ENCODE measurements at places on chromosomes 2 and 18.

DNA sequence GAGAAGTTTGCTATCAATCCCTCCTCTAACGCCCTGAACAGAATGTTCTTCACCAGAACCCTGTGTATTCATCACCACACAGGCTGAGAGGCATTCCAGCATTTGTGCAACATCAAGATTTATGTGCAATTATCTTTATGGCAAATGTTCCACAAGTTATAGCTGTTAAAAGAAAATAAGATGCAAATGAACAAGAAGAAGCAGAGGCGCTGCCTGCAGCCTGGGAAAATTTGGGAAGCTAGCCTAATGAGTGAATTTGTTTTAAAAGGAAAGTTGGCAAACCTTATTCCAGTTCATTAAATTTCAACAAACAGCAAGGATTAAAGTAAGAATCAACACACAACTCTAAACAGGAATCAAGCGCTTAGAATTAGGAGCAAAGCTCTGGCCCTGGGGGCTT is 5.3 kb downstream of the TPO start:
- DNase-seq: no peak

- no peak for DNase-seq
Measured at GRCh38 chr18:55300936-55301531, 287.0 kb downstream of the TCF4 start.

DNA sequence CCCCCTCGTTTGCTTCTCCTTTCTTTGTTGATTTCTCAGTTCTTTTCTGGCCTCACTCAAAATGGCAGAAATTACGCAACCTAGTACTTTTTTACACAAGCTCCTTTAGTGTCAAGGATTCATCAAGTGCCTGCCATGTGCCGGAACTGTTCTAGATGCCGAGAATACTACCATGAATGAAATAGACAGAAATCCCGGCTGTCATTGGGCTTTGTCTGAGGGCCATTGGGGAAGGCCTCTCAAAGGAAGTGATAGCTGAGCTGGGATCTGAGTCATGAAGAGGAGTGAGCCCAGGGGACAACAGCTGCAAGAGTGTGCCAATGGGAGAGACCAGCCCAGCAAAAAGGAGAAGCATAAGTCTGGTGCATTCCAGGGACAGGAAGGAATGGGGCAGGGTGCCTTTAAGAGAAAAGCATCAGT is 34.3 kb upstream of the PPP1CB start:
- DNase-seq: no peak

GRCh38 chr18:42883169-42883568 is 232.3 kb downstream of the RIT2 start:
- no peak for DNase-seq

- DNase-seq: peak; percentile 86
Measured at GRCh38 chr2:60674524-60675165, 81.4 kb upstream of the PAPOLG start.

- no peak for DNase-seq
Measured at GRCh38 chr18:74438091-74438490, 19.0 kb downstream of the DIPK1C start.

DNA sequence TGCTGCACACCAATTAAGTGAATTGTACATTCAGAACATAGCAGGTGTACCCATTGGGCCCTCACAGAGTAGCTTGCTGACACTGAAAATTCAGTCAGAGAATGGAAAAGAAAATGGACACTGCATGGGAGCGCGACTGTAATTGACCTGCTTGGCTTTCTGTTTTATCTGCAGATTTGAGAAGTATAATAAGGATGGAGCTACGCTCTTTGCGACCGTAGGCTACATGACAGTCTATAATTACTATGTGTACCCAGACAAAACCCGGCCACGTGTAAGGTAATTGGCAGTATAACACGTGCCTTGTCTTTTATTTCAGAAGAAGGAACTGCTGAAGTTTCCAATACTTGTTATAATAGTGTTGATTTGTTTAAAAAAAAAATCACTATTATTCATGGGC is 33.5 kb upstream of the METAP1D start:
- no peak for DNase-seq

GRCh38 chr2:118473846-118474540 is 373.5 kb downstream of the EN1 start:
- no peak for DNase-seq

GRCh38 chr2:153222231-153223165 is 256.1 kb downstream of the RPRM start:
- DNase-seq: no peak

DNA sequence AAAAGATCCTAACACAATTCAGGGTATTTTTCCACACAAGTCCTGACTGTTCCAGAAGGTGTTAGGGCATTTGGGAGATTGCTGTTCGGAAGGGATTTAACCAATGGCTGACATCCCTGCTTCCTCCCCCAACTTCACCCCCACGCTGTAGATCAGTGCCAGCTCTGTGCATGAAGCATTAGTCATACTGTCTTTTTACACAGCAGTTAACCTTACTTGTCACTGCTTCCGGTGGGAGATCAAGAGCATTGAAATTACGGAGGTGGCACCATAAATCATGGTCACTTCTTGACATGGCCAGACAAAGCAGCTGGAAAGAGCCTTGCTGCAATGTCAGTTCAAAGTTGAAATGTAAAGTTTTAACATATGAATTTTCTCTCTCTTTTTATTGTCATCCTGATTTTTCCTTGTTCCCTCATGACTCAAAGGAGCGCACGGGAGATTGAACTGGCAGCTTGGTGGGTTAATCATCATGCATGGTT is 70.2 kb downstream of the HRH4 start:
- no peak for DNase-seq

DNA sequence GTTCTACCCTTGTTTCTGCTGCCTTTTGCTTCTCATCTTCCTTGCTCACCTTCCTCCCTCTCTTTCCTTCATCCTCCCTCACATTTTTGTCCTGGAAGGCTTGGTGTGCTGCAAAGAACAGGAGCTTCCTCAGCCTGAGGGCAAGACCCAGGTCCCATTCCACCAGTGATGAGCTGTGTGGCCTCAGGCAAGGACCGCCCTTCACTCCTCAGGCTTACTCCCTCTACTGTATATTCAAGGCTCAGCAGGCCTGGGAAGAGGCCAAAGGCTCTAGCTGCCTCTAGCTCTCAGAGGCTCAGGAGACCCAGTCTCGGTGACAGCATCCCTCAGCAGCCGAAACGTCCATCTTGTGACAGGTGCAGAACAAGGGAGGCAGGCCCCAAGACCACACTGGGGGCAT is 97.5 kb downstream of the MRO start:
- DNase-seq: no peak

DNA sequence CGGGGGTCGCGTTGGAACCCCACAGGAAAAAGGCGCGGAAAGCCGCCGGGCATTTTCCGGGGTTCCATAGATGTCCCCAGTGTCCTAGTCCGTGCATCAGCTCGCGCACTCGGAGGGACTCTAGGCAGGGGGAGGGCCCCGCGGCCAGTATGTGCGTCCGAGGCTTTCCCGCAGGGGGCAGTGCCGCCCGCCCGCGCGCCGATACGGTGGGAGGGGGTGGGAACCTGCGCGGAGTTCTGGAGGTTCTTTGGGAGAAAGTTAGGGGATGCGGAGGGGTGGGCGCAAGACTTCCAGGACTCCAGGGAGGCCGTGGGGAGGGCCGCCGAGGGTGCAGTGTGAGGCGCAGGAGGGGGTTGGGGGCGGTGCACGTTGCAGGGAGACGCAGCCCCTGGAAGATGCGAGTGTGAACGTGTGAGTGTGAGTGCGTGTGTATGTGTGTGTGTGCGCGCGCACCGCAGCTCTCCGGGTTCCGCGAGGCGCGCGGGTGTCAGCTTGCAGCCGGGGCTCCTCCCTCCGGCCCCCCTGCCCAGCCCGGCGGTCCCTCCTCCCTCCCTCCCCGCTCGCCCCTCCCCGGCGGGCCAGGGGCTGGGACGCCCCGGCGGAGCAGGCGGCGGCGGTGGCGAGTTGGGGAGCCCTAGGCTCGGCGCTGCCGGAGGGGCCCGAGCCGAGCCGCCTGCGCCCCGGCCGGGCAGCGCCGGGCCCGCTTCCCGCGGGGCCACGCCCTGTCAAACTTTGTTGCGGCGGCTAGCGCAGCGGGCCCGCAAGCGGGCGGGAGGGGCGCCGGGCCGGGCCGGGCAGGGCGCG is at the start of gene TCF7L1:
Gene TCF7L1, plus strand, starts transcription at position 559 of the 804 bp plus-strand sequence. CDS start 293 bp downstream, outside the sequence.
- DNase-seq: peak; percentile 78

DNA sequence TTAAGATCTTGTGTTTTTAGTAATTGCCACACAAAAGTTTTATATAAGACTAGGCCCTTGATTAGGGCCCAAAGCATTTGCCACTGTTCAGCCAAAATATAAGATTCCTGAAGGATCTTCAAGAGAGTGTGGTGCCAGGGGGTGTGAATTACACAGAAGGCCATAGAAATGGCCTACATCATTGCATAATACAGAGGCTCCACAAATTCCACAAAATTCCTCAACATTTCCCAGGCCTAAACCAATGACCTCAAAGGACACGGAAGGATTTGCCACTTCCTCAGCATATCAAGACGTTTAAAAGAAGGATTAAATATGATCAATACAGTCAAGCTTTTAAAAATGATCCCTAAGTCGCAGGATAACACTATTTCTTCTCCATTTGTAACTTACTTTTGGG is 24.1 kb downstream of the COL6A3 start:
- DNase-seq: no peak

DNA sequence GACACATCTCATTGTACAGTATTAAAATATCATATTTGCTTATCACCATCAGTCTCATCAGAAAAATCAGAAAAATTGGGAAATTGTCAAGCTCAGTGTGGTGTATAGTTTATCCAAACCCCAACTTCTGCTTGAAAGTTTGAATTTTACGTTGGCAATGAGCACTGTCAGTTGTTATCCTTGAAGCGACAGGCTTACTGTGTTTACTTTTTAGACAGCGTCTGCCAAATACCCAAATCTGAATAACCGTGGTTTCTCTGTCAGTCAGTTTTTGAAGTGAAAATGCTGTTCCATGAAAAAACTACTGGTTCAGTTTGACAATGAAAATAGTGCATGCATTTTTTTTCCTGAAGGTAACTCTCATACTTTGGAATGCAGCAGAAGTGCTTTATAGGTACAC is 70.2 kb downstream of the PARD3B start:
- DNase-seq: no peak

- DNase-seq: no peak
Measured at GRCh38 chr2:13474538-13474937, 757.8 kb downstream of the TRIB2 start.

GRCh38 chr2:136448432-136448831 is 316.9 kb upstream of the THSD7B start:
- DNase-seq: no peak

GRCh38 chr2:230453006-230453405 is 37.0 kb downstream of the SP100 start:
- DNase-seq: no peak

GRCh38 chr2:200300638-200301314 is 5.7 kb upstream of the SPATS2L start:
- no peak for DNase-seq

GRCh38 chr18:8471372-8471771 is 137.9 kb upstream of the RAB12 start:
- DNase-seq: no peak

- DNase-seq: no peak
Measured at GRCh38 chr2:232459419-232460035, 3.6 kb downstream of the ALPI start.

DNA sequence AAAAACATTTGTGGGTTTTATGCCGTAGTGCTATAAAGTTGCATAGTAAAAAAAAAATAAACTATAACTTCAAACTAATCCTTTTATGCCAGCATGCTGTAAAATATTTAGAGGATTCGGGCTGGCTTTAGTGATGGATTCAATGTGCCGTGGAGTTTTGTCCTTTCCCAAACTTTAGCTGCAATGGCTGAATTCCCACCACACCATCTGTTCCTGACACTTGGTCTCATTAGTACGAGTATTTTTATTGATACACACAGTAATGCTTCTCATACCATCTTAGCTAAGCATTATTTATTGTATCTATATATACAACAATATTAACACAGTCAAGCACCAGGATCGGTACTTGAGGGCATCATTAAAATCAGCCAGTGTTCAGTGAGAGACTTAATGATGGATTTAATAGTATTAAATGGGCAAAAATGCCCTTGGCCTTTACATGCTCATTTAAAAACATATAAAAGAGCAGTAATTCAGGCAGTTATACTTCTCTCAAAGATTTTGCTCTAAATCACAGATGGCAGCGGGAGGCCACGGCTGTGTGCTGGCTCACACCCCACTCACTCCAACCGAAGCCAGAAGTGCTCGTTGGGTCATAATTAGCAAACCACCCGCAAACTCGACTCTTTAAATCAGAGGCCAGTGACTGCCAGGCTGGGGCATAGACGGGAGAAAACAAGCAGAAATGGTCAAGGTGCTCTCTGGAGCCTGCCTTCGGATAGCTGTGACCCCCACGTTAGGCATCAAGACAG is 297.0 kb upstream of the REV1 start:
- no peak for DNase-seq
